ENCODE measurements at places on chromosomes 3 and 15.

DNA sequence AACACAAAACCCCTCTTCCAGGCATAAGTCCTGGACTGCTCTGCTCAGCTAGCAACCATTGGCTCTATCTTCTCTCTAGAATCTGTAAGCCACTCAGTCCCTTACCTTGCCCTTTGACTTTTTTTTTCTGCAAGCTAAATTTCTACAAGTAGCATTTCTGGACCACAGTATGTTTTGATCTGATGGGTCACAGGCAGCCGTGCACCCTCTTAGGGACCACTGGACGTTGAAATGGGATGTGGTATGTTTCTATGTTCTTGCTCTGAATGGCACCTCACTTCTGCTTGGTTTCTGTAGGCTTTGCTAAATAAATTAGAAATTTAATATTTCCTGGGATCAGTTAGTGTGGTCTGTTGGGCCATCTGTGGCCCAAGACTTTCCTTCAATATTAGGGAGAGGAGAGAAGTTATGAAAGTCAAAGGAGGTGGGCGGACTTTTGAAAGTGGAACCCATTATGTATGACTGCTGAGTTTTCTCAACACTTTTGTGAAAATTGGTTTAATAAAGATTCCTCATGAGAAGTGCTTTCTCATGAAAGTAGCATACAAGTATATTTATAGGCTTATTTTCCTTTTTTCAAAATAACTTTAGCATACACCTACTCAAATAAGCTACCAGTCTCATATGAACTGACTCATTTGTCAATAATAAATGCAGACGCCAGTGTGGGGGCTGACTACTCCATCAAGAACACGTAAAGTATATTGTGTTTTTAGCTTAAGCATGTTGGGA lies 18.4 kb upstream of the TIPARP start:
- no peak for DNase-seq

DNA sequence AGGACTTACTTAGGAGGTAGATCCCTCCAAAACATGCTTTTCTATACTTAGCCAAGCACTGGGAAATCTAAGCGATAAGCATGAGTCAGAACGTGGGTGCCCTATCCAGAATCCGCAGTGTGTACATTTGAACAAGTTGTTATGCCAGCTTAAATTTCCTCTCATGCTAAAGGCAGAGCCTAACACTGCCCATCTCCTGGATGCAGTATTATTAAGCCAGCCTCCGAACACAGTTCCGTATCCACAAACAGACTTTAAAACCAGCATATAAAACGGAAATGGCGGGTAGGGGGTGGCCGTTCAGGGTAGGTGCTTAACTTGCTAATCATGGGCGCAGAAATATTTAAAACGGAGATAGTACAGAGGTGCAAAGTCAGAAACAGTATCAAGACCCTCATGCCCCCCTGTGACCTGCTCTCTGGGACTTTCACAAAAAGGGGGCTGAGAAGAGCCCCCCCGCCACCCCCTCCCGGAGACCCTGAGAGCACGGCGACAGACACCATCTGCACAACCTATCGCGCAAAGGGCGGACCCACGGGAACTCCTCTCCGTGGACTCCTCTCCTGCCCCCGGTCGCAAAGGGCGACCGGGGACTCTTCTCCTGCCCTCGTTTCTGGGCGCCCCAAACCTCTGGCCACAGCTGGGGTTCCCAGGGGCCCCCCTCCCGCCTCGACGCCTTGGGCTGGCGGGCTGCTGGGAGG lies 889 bp upstream of the LRRIQ4 start:
- DNase-seq, result peak; percentile 78

GRCh38 chr3:194640829-194641228 lies 7.6 kb upstream of the TMEM44 start:
- DNase-seq, result peak; percentile 27

DNA sequence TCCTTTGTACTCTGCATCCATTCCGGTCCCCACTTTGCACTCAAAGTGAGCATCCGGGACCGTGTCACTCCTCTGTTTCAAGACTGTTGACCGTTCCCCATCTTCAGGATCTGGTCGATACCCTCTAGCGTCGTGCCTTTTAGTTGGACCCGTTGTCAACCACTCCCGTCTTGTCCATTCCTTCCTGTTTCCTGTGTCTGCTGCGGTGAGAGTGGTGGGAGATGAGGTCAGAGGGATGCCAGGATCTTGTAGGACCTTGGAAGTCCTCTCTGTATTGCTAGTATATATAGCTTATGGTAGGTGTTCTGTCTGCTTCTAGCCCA lies 624 bp downstream of the BRK1 start:
- DNase-seq, result peak; percentile 50

GRCh38 chr3:141413801-141414689 lies 45.7 kb downstream of the ZBTB38 start:
- no peak for DNase-seq

DNA sequence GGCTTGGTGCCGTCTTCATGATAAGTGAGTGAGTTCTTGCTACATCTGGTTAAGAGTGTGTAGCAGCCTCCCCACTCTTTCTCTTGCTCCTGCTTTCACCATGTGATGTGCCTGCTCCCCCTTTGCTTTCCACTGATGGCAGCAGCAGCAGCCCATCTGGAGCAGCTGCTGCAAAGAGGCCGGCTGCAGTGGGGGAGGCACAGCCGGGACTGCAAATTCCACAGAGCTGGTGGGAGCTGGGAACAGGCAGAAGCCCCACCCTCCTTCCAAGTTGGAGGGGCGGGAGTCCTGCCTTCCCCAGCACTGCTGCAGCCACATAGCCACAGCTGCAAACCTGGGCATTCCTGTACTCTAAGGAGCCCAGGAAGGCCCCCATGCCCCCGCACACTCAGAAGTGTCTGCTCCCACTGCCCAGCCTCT lies 62.8 kb upstream of the IMPG2 start:
- DNase-seq, result no peak

DNA sequence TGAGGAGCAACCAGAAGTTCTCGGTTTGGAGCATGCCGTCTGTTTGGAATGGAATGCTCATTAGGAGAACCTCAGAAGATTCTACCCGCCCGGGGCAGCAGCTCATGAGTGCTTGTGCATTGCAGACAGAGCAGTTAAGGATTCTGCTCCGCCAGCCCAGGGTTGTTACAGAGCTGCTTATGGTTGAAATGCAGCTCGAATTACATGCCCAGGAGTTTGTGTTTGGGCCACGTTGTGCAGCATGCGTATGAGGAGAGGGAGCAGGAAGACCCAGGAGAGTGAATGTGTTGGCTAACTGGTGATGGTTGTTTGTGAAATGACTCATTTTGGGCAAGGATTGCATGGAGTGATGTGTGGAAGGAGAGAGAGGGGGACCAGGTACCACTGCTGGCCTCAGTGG lies 9.0 kb downstream of the FGD5 start:
- no peak for DNase-seq

GRCh38 chr3:132205609-132206008 lies 111.6 kb upstream of the ACP3 start:
- no peak for DNase-seq

GRCh38 chr3:181239441-181239840 lies 249.9 kb upstream of the DNAJC19 start:
- DNase-seq, result no peak

DNA sequence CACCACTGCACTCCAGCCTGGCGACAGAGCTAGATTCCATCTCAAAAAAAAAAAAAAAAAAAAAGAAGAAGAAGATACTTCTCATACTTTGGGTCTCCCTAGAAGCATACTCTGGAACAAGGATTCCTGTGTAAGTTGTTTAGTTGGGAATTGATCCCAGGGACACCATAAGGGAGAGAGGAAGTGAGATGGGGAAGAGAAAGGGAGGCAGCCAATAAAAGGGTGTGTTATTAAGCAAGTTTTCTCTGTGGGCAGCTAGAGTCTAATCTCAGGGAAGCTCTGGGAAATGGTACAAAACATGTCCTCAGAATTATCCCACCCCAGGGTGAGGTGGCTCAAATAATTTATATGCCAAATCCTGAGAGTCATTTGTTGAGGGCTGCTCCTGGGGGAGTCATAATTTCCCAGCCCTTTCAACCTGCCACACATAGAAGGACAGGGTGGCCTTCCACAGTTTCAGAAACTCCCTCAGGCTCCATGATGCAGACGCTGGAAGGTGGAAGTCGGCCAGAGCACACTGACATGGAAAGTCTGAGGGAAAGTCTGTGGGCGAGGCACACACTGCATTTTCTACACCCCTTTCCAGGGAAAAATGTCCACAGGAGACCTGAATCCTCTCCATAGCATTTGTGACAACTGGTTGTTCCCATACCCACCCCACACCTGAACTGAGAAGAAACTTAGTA lies 86.4 kb upstream of the SLC4A7 start:
- no peak for DNase-seq

GRCh38 chr3:189297932-189298331 lies 126.2 kb downstream of the TPRG1 start:
- no peak for DNase-seq

DNA sequence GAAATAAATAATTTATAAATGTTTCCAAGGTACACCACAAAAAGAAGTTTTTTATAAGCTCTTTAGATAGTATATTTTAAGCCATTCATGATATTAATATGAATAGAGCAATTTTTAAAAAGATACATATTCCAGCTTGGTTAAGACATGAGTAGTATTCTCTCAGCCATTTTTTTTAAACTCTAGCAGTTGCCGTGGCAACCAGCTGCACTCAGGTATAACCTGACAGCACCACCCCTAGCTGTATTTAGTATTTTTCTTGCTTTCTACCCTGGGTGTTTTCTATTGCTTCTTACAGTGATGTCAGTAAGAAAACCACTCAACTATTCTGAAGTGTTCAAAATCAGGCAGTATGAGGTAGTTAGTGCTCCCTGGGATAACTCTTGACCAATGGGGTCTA lies 496.3 kb upstream of the CNTN3 start:
- DNase-seq, result no peak

DNA sequence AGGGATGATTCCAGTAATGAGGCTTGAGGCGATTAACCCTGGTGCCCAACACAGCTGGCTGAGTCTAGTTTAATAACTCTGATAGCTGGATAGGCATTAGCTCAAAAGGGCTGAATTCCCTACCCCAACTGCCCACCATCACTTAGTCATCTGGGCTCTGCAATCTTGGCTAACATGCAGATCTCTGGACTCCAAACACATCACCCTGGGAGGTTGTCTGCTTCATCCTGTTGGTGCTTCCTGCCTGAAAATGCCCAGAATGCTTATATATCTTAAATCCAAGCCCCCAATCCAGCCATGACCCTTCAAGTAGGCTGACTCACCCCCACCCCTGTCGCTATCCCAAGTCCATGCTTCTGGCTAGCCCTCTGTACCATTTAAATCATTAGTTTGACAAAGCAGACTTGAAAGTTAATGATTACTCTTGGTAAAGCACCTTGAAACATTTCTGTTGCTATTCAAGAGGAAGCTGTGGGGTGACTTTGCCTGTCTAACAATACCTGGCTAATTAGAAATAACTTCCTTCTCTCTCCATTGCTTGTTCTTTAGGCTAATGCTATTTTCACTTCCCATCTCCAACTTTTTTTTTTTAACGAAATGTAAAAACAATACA lies 107.0 kb upstream of the RORA start:
- no peak for DNase-seq

- no peak for DNase-seq
Observed at GRCh38 chr3:11053926-11054503, 61.5 kb downstream of the SLC6A1 start.

- DNase-seq, result no peak
Observed at GRCh38 chr3:134892326-134892725, 97.3 kb downstream of the EPHB1 start.

DNA sequence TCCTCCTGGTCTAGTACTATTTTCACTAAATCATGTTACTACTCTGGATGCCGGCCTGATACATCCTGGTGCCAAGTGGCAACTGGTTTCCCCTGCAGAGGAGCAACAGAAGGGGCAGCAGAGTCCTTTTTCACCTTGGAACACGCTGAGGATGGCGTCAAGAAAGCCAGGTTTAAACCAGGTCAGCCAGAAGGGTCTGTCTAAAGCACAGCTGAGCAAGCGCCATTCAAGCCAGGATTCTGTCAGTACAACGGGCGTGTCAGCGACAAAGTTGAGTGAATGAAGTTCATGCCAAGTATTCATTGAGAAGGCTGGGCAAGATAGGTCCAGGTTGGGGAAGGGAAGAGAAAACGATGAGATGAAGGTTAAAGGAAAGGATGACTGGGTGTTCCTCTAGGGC lies 88.2 kb downstream of the FBN1 start:
- no peak for DNase-seq

DNA sequence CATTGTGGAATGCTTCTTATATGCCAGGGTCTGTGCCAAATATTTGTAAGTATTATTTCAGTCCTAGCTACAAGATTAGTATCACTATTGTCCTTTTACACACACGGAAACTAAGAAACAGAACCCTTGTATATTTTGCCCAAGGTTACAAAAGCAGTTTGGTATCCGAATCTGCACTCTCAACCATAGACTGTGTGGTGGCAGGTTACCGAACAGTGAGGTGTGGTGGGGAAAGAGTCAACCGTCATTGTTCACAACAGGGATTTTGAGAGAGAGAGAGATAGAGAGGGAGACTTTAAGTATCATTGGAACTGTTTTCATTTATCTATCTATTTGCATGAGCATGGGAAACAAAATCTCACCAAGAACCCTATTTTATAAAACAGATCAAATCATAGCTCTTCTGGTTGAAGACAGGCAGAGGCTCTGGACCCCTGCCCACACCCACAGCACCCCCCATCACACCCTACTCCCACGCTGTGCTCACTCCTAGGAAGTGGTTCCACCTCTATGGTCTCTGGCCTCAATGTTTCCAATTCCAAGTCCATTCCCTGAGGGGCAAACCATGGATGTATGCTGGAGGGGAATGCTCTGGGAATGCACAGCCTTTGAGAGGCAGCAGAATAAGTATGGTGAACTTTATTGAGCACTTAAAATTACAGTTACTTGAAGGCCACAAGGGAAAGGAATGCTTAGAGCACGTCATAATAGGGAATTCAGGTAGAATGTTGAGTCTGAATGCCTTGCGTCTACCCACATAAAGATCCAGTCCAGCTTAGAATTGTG lies 69.0 kb downstream of the ARHGAP31 start:
- no peak for DNase-seq

- peak; percentile 44 for DNase-seq
Observed at GRCh38 chr15:60328852-60329443, 68.8 kb downstream of the ANXA2 start.

GRCh38 chr15:97858296-97858695 lies 102.2 kb upstream of the ARRDC4 start:
- DNase-seq, result no peak

DNA sequence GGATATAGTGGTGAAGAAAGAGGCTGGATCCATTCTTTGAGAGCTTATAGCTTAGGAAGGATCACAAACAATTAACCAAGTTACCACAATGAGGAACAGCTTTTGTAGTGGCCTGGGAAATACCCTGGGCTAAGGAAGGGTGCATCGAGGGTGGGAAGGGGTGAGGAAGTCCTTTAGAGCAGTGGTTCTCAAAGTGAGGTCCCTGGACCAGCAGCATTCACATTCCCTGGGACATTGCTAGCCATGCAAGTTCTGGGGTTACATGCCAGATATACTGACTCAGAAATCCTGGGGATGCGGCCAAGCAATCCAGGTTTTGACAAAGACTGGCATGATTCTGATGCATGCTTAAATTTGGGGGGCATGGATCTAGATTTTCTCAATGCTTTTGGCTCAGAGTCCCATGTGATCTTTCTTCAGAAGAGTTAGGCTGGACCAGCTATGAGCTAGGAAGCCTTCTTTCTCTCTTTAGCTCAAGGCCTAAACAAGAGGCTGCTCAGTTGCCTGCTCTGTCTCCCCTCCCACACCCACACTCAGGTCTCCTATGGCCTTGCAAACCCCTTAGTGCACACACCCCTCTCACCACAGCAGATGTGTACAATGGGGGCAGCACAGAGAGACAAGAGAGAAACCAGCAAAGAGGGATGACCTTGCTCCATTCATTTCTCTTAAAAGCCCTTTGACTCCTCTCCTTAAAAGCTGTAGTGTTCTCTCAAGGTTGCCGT lies 1.8 kb upstream of the CCR1 start:
- no peak for DNase-seq

- DNase-seq, result no peak
Observed at GRCh38 chr3:150960708-150961684, 11.5 kb downstream of the CLRN1 start.

GRCh38 chr3:355622-356021 lies 159.1 kb downstream of the CHL1 start:
- DNase-seq, result peak; percentile 28

All from iris pigment epithelial cell (primary cell).